Activated naive CD8-positive, alpha-beta T cell treated with anti-CD3 and anti-CD28 coated beads, Interleukin-2, amount 50 U/mL, for 16 hours (primary cell): ENCODE measurements at places on chromosomes 13 and 19.

DNA sequence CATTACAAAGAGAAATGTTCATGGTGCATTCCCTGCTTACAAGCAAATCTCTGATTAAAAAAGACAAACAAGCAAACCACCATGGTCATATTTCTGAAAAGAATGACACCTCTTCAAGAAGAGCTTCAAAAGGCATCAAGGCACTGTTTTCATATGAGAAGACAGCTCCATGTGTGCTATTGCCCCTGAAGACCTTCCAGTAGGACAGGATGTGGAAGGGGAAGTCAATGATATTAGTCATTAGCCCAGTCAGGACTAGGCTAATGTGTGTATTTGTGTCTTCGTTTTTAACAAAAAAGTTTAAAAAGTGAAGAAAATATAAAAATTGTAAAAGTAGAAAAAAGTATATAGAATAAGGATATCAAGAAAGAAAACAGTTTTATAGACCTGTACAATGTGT is 534.7 kb upstream of the ARGLU1 start:
- no peak for DNase-seq

GRCh38 chr13:97283888-97284287 is 61.8 kb downstream of the MBNL2 start:
- DNase-seq = no peak

DNA sequence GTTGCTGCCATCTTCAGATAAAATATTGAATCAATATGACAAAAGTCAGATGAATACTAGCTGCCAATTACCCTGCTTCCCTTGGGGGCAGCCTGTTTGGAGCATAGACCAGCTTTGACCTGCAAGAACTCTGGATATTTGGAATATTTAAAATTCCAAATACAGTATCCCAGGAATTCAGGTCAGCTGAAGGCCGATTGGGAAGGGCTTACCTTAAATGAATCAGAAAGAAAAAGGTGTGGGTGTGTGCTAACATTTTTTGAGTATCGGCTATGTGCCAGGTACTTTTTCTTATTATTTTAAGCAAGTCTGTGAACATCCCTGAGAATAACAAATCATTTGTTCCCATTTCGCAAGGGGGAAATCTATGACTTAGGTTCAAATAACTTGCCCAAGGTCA is 1.8 kb upstream of the RUBCNL start:
- no peak for DNase-seq

- no peak for DNase-seq
These were observed 705.7 kb downstream of the SLITRK5 start for GRCh38 chr13:88376760-88377388.

DNA sequence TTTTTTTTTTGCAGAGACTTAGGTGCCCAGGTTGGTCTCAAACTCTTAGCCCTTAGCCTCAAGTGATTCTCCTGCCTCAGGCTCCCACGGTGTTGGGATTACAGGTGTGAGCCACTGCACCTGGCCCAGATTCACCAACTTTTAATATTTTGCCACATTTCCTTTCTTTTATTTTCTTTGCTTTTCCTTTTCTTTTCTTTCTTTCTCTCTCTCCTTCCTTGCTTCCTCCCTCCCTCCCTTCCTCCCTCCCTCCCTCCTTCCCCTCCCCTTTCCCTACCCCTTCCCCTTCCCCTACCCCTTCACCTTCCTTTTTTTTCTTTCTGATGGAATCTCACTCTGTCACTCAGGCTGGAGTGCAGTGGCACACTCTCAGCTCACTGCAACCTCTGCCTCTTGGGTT is 35.3 kb downstream of the BICRA start:
- no peak for DNase-seq

DNA sequence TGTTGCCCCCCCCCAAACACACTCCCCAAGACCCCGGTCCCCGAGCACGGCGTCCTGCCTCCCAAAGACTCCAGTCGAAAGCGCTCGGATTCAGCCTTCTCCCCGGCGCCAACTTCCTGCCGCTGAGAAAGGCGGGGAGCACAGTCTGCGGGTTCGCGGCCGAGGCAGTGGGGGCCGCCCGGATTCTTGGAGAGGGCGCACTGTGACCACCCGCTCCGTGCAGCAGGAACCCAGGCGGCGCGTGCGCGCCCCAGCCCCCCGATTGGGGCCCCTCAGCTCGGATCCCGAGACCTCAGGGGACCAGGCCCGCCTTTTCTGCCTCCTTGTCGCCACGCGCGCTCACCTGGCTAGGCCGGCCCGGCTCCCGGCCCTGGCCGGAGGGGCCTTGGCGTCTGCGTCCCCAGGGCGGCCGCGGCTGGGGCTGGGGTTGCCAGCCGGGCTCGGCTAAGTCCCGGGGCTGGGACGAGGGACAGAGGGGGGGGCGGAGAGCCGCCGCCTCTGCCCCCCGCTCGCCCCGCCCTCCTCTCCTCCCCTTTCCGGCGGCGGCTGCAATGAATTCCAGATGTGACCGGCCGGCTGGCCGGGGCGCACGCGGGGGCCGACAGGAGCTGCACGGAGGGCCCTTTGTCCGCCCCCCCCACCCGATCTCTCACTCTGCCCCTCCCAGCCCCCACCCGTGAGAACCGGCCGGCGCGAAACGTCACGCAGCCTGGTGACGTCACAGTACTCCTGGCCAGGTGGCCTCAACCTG is at the start of gene S1PR2:
Gene S1PR2, minus strand, starts transcription at position 471 of the 751 bp plus-strand sequence. CDS start 6,426 bp downstream, outside the sequence.
- DNase-seq = peak; percentile 37

- DNase-seq = no peak
These were observed 789.1 kb downstream of the GPC5 start for GRCh38 chr13:92187378-92187989.

- DNase-seq = no peak
These were observed 69.7 kb upstream of the SLC15A1 start for GRCh38 chr13:98822225-98822606.

- DNase-seq = no peak
These were observed 163.3 kb downstream of the NUFIP1 start for GRCh38 chr13:44825953-44826352.

DNA sequence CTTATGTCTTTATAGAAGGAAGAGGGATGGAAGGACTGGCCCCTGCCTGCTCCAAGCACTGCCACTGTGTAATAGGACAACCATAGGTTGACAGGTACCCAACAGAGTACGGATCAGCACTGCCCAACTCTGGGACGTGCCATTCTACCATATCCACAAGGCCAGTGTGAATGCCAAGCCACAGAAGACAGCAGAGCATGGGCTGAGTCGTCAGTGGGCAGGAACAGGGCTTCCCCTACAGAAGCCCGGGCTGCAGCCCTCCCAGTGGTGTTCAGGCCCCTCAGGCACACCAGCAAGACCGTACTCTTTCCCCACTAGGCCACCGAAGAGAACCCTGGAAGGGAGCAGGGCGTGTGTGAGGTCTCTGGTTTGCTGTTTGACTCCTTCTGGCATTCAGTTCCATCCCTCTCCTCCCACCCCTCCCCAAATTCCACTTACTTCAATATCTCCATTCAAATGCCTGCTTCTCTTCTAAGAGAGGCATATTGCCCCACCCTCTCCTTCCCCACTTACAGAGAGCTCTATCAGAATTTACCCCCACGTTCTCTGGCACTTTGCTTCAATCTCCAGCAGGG is 209.4 kb downstream of the FOXO1 start:
- no peak for DNase-seq

- no peak for DNase-seq
These were observed 12.8 kb downstream of the CASP14 start for GRCh38 chr19:15062036-15062435.

DNA sequence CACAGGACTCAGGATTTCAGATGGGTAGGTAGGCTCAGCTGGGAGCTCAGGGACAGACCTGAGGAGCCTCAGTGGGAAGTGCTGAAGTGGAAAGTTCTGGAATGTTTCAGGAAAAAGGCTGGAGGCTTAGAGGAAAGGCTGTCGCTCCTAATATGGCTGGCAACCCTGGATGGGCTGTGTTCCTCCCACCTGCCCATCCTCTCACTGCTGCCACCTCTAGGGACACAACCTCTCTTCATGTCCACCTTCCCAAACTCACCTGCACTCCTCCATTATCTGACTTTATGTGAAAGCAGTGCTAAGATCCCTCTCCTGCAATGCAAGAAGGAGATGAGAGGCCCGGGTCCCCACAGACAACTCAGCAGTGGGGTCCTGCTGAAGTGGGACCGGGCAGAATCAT is 5.8 kb upstream of the CEACAM21 start:
- no peak for DNase-seq

DNA sequence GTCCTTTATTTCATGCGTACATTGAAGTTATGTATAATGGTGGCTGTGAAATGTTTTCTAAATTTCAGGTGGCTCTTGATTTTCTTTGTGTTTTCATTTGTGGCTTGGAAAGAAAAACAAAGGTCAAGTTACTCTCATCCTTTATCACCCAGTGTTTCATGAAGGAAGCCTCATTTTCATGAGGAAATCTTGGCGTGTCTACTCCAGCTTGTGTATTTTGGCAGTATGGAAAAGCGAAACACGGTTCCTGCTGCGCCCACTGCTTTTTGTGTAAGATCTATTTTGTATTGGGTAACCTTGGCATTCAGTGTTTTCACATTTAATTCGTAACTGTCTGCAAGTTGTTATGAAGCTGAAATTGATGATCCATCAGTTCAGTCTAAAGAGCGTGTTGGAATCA is 147.0 kb upstream of the RNF113B start:
- no peak for DNase-seq

GRCh38 chr13:114118086-114118485 is 14.3 kb downstream of the RASA3 start:
- no peak for DNase-seq

DNA sequence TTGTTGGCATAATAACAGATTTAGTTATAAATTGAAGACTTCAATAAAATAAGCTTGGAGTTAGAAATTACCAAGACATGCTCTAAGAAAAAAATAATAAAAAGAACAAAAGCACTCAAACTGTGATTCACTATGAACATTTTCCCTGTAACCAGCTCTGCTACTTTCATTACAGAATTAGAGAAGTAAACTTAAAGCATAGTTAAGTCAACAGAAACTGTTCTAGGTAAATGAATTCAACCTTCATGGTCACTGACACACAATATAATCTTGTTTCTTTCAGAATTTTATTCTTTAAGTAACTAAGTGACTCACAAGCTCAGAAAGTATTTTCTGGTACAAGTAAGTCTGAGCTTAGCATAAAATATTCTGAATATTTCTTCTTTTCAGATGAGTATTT is 136.3 kb downstream of the KLF5 start:
- DNase-seq = no peak

DNA sequence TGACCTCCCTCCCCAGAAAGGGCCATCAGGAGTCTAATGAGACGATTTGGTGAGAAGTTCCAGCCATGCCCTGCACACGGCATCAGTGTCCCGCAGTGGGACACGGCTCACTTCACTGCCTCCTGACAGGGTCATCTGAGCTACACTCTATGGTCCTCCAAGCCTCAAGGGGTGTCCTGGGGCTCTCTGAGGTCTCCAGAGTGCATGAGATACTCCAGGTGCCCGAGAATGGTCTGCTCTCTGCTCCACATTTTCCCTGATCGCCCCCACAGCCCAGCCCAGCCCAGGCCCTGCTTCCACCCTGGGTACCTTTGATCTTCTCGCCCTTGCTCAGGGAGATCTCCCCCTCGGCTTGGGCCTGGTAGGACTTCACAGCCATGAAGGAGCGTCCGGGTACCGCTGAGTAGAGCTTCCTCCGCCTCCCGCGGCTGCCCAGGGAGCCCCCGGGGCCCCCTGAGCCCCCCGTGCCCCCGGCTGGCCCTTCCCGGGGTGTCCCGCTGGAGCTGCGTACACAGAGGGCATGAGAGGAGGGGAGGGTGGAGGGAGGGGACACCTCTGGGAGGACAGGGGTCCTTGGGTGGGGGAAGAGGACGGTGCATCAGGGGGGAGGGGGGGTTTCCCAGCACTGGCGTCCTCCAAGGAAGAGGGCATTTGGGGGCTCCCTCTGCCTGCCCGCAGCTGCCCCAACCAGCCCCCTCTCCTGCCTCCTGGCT is 17.3 kb downstream of the SHANK1 start:
- no peak for DNase-seq

- DNase-seq = peak; percentile 81
These were observed 96.2 kb downstream of the INSR start for GRCh38 chr19:7197760-7198696.

GRCh38 chr13:97720896-97721295 is 232.6 kb upstream of the IPO5 start:
- DNase-seq = no peak

DNA sequence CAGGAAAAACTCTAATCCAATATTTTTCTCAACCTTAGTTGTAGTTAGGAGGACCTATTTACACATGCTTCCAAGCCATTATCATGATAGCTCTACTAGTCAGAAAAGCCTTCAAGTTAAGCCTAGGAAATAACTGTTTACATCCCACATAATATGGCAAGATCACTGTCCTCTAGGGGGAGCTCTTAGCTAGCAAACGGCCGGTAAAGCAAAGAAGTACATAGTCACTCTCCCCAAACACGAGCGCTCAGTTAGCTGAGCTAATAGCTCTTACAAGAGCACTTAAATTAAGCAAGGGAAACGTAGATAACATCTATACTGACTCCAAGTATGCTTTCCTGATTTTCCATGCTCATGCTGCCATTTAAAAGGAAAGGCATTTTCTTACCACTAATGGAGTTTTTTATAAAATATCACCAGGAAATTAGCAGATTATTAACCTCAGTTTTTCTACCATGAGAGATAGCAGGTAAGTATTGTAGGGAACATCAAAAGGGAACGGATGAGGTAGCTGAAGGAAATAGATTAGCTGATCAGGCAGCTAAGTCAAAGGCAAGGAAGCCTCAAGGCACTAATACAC is 100.6 kb upstream of the PABPC3 start:
- peak; percentile 6 for DNase-seq

DNA sequence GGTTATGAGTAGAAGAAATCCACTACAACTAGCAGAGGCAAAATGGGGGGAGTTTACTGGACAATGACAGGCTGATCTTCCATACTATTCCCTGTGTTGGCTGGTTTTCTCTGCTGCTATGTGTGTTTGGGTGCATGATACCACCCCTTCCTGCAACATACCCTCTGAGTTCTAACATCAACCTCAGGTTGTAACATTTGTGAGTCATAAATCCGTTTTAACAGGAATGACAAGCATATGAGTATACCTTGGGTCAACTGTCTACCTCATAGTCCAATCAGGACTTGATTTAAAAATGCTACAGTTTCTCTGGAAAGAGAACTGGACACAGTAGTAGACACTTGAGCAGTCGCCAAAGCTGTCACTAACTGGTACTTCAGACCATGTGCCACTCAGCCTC is 422.9 kb downstream of the KCTD12 start:
- DNase-seq = no peak

GRCh38 chr19:10095948-10096614 is 6.4 kb downstream of the ANGPTL6 start:
- DNase-seq = peak; percentile 74

- DNase-seq = no peak
These were observed 900 bp downstream of the MCEMP1 start for GRCh38 chr19:7677669-7678311.

DNA sequence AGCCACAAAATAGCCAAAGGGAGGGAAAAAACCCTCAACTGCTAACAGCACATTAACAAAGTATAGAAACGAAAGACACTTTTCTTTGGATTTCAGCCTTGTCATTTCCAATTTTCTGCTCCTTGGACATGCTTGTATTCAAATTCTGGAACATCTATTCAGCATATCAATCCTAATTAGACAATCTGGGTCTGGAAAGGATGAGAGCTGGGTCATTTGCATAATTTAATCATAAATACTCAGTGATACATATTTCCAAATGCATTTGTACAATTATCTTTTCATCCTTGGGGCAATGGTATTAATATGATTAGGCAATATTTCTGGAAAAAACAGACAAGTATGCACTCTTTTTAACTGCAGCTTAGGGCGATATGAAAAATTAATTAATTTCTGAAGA is 14.3 kb downstream of the DACH1 start:
- DNase-seq = no peak

- DNase-seq = no peak
These were observed 30.5 kb downstream of the NKPD1 start for GRCh38 chr19:45130236-45130635.

GRCh38 chr19:28710278-28710677 is 502.7 kb downstream of the UQCRFS1 start:
- no peak for DNase-seq
